ENCODE measurements at places on chromosomes 11 and 22.

DNA sequence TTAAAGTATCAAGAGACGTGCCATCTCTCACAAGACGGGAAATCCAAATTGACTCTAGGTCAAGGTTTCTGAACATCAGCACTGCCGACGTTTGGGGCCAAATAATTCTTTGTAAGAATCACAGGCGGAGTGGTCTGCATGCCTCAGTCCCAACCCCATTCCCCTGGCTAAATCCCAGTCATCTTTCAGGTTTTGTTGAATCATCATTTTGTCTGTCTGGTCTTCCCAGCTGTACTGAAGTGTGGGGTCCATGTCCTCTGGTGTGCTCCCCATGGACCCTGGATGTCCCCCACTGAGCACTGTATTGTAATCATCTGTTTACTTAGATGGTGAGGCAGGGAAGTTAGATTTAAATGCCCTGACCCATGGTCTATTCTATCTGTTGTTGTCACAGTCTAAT is 103.6 kb upstream of the GALNT18 start:
- DNase-seq = no peak

DNA sequence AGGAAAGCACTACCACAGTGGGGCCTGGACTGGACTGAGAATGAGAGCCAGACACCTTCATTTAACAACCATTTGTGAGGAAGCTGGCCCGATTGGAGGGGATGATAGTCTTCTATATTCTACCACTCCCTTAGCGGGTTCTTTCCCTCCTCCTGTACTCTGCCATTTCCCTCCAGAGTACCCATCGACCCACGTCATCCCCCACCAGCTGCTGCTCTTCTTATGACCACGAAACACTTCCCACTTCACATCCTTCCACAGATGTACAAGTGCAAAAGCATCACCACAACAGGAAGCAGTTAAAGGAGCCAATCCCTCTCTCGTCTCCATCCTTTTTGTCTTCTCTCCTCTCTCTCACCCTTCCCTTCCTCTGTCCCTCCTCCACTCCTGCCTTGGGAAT is 18.0 kb upstream of the UBASH3B start:
- no peak for DNase-seq

GRCh38 chr11:100777736-100778135 is 90.6 kb downstream of the ARHGAP42 start:
- no peak for DNase-seq

GRCh38 chr22:27800250-27801201 is 1.0 kb downstream of the MN1 start:
- no peak for DNase-seq

DNA sequence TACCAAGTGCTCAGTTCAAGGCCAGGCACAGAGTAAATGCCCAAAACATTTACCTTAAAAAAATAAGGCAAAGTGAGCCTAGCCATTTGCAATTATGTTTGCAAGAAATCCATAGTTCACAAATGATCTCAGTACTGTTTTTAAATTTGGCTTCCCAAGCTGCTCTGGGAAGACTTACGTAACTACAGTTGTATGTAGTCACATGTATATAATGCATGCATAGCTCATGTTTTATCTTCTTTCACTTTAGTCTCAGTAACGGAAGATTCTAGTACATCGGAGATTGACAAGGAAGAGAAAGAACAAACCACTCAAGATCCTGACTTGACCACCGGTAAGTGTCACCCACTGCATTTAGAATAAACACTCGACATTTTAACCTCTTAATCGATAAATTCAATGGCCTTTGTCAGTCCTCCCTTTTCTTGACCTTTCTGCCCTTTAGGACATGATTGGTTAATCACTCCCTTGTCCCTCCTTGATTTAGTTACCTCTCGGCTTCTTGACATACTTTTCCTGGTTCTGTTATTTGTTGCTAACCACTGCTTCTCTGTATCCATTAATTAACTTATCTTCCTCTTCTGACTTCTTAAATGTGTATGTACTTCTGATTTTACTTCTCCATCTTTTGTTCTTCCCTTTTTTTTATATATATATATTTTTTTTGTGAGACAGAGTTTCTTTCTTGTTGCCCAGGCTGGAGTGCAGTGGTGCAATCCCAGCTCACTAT is 18.0 kb upstream of the JHY start:
- DNase-seq = no peak

DNA sequence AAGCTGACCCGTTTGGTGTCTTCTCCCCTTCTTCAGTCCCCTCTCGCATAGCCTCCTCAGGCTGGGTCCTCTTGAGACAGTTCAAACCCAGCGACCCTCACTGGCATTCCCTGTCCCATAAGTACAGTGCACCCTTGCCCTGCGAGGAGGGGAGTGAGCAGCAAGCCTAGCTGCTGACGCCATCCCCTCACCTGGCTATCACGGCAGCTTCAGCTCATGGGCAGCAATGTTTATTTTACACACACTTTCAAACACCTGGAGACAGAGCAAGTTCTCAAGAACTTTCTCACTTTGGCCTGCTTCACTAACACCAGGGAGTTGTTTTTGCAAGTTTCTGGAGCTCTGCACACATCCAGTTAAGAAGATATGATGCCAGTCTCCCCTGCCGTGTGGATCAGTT is 189.6 kb upstream of the E2F8 start:
- DNase-seq = no peak

- no peak for DNase-seq
These were observed 523.5 kb downstream of the TBC1D22A start for GRCh38 chr22:47285981-47286380.

- DNase-seq = no peak
These were observed 323.9 kb downstream of the CADM1 start for GRCh38 chr11:115180272-115180671.

DNA sequence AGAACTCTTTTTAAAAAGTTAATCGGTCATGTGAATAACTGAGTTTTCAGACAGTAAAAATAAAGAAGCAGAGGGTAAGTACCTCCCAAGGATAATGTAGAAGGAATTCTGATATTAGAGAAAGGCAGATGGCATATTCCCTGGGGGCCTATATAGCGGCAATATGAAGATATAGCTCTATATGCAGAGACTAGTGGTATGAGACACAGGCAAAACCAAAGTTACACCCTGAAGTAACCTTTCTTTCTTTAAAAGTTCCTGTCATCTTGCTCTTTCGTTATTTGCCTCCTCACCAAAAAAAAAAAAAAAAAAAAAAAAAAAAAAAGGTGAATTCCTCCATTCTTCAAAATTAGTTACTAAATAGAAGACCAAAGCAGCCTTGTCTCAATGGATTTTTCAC is 76.2 kb upstream of the ARHGAP32 start:
- no peak for DNase-seq

DNA sequence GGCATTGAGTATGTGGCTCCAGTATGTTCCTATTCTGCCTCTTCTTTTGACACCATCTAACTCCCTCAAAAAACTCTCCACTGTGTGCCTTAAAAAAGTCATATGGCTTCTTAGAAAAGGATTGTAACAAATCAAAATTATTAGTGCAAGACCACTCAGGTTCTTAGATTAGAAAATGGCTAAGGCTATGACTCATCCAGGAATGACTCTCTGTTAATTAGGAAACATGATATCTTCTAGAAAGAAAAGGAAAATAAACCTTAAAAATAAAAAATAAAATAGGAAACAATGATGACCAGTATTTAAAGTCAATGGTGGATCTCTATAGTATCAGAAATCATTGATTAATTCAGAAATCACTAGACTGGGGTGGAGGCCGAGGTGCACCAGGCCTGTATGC is 21.7 kb downstream of the SLC25A17 start:
- DNase-seq = no peak

DNA sequence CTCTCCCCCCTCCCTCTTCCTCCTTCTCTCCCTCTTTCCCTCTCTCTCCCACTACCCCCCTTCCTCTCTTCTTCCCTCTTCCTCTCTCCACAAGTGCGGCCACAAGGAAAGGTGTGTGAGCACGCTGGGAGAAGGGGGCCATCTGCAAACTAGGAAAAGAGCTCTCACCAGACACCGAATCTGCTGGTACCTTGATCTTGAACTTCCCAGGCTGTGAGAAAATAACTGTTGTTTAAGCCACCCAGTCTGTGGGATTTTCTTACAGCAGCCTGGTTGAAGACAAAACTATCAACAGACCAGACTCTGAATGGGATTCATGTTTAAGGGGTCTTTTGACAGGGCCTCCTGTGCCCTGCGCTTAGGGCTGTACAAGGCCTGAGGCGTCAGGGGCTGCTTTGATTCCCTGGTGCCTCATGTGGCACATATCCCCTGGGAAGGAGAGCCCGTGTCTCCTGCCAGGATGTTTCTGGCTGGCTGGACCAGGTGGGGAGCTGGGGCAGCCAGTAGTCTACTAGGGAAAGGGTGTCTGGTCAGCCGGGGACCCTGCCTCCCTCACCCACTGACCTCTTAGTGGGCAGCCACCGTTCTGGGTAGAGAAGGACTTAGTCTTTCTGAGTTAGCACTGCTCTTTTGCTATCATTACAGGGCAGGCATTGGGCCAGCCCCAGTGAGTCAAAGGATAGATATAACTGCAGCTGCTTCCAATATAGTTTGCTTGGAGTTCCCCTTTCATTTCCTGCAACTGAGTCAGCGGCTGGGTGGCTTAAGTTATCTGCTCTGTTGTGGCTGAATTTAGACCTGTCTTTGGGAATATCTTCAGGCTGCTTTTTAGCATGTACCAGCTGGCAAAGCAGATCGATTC is 6.2 kb downstream of the PANX1 start:
- DNase-seq = no peak

GRCh38 chr11:10770626-10771254 is 19.7 kb downstream of the CTR9 start:
- no peak for DNase-seq

Data from left renal cortex interstitium (tissue), 4 donors.